ENCODE measurements at places on chromosomes 11 and 22.

- DNase-seq: no peak
Observed at GRCh38 chr22:49016909-49017481, 810.7 kb downstream of the BRD1 start.

- no peak for DNase-seq
Observed at GRCh38 chr22:44184006-44184405, 3.3 kb downstream of the PARVG start.

DNA sequence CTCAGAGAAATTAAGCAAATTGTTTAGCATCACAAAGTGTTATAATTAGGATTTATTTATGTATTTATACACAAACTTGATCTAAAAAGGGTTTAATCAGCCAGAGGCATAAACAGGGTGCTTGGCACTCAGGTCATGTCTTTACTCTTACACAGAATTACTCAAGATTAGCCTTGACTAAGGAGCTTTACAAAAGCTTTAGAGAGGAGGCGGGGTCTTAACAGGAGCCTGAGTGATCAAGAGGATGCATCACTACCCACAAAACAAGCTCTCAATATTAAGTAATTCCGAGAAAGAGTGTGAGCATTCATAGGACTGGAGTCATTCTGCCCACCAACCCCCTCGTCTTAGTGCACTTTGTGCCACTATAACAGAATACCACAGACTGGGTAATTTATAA is 103.0 kb downstream of the SPATA19 start:
- DNase-seq: no peak

- DNase-seq: no peak
Observed at GRCh38 chr22:37630839-37631435, 8.5 kb upstream of the SH3BP1 start.

GRCh38 chr11:73164803-73165540 is 22.9 kb upstream of the FCHSD2 start:
- DNase-seq: no peak

DNA sequence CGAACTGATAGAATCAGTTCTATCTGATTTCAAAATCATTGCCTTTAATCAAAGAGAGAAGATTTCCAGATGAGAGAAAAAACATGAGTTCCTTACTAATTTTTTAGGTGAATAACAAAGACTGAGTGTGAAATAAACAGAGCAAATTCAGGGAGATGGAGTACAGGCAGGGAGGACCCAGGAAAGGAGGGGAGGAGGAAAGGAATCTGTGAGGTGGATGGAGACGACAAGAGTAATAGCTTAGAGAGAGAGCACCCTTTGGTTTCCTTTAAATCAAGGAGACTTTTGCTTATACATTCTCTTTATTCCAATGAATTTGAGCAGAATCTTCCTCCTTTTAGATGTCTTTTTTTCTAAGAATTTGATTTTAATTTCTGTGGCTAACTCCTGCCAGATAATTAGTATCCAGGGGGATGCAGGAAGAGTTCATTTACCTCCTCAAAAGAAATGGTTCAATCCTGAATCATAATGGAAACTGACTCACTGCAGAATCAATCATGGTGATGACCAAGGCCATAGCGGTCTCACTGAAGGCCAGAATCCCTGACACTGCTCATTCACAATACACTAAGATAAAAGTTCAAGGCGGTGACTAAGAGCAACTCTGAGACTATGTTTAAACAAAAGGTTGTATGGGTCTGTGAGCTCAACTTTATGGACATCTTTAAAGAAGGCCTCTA is 234.0 kb upstream of the ZC3H12C start:
- no peak for DNase-seq

DNA sequence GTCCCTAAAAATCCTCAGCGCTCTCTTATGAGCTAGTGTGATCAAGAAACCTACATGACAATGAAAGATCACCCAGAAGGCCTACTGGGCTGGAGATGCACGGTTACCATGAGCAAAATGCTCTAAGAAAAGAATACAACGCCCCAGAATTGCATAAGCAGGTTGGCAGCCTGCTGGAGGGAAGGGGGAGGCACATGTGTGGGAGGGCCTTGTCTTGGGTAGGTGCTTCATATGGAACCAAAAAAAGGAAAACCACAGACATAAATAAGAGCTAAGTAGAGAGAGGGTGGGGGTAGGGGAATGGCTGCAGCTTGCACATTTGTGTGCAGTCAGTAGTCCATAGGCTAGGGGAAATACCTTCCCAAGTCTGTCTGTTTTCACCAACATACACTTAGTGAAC is 2.8 kb downstream of the SIAE start:
- peak; percentile 74 for DNase-seq

GRCh38 chr22:45204819-45205218 is 35.9 kb downstream of the KIAA0930 start:
- DNase-seq: no peak

GRCh38 chr11:130458410-130458729 is 9.9 kb downstream of the ADAMTS15 start:
- DNase-seq: no peak

- no peak for DNase-seq
Observed at GRCh38 chr22:36134182-36134581, 26.4 kb downstream of the APOL3 start.

- DNase-seq: no peak
Observed at GRCh38 chr11:130049328-130049771, 20.3 kb upstream of the APLP2 start.

- no peak for DNase-seq
Observed at GRCh38 chr11:66856496-66857233, at the start of gene LRFN4. LRFN4 (plus strand) TSS chr11:66857064; CDS start chr11:66857745, 681 bp downstream.

GRCh38 chr11:80061056-80061455 is 620.2 kb upstream of the TENM4 start:
- DNase-seq: no peak

GRCh38 chr22:30802202-30803166 is 107.8 kb downstream of the OSBP2 start:
- peak; percentile 86 for DNase-seq

- DNase-seq: no peak
Observed at GRCh38 chr11:70611821-70612220, 213.5 kb downstream of the CTTN start.

GRCh38 chr11:10293423-10294289 is at the start of gene SBF2:
SBF2 (minus strand) TSS chr11:10294219; CDS start chr11:10294069, 150 bp downstream.
- peak; percentile 83 for DNase-seq

DNA sequence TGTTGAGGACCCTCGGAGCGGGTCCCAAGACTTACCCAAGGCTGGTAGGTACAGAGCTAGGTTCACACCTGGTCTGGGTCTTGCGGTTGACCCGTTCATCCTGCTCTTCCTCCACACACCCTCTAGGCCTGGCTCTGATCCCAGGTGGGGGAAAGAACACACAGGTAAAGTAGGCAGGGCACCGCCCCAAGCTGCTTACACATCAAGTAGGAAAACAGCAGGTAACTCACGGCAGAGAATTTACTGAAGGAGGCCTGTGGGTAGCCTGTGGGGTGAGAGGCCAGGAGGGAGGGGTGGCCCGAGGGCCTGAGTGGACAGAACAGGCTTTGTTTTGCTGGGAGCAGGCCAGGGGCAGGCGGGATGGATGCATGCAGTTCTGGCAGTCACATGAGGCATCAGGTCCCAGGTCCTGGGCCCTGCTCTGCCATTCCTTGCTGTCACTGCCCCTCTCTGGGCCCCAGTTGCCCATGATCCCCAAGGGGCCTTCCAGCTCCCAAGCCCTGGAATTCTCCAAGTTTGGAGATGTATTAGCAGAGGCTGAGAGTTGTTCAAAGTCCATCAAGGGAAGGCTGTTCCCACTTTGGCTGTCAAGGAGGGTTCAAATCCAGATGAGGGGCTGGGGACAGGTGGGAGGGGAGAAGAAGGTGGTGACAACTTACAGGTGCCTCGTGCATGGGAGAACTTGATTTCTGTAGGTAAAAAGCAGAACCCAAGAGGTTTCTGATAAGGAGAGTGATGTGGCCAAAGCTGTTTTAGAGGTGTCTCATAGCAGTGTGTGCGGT is 5.7 kb downstream of the TSKU start:
- DNase-seq: no peak

GRCh38 chr11:26749927-26750326 is 28.1 kb upstream of the SLC5A12 start:
- DNase-seq: no peak

- no peak for DNase-seq
Observed at GRCh38 chr11:69807106-69807815, 12.0 kb downstream of the FGF3 start.

- DNase-seq: no peak
Observed at GRCh38 chr11:121443688-121444275, 8.3 kb upstream of the SORL1 start.

- DNase-seq: no peak
Observed at GRCh38 chr11:1009991-1010390, 26.5 kb downstream of the MUC6 start.

GRCh38 chr11:120457996-120458395 is 53.6 kb upstream of the GRIK4 start:
- DNase-seq: no peak

DNA sequence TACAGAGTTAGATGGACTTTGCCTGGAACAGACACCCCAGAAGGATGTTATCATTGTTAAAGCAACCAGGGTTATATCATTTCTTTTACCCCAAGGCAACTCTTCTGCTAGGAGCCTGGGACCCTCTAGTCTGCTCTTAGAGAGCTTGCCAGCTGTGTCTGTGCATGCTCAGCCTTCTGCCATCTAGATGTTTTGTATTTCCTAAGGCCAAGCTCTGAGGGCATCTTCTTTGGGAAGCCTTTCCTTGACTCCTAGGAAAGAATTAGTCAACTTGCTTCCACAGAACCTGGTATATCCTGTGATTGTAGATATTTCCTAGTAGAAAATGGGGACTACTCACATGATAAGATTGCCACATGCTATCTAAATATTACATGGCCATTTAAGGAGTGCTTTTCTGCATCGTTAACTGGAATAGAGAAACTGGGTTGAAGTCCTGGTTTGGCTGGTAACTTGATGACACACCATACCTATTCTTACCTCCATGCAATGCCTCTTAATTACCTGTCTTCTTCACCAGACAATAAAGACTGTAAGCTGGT is 87.6 kb downstream of the STIM1 start:
- DNase-seq: no peak

DNA sequence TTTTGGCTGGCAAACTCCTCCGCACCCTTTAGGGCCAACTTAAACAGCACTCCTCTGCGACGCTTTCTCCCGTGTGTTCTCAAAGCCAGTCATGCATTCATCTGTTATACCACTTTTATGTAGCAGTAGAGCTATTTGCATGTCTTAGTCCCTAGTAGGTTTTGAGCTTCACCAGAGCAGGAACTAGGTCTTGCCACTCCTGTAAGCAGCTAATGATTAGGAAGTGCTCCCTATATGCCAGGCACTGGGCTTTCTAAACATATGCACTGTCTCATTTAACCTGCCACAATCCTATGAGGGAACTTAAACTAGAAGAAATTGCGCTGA is 180.8 kb downstream of the DBX1 start:
- no peak for DNase-seq

GRCh38 chr11:129395432-129395831 is 19.8 kb downstream of the BARX2 start:
- DNase-seq: no peak

DNA sequence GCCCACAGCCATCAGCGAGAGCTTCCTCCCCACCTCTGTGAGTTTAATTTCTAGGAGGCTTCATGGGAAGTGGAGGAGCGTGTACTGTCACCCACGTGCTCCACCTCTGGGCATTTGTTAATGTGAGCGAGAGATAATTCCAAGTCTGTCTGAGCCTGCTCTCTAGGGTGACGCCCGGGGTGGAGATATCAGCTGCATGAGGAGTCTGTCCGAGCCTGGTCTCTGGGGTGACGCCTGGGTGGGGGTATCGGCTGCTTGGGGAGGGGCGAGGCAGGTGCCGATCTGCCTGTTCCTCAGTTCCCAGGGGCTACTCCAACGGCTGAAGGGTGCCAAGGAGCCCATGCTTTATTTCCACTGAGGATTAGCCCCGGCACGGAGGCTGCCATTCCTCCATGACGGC is 735.0 kb downstream of the BRD1 start:
- no peak for DNase-seq

GRCh38 chr11:6747097-6747668 is 24.6 kb downstream of the OR2AG2 start:
- DNase-seq: no peak

DNA sequence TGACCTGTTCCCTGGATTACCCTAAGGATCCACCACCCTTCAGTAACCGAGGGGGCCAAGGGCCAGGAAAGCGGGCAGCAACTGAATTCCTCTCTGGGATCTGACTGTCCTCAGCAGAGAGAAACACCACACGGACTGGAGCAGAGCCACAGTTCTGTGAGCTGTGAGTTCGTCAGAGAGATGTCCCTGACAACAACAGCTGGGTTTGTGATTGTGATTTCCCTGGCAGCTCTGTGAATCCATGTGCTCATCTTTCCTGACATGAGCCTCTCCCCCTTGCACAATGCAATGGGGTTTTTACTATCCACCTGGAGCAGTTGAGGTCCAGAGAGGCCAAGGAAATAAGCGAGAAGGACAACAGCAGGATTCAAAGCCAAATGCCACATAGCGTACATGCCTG is 69.4 kb upstream of the AMPD3 start:
- no peak for DNase-seq

- DNase-seq: no peak
Observed at GRCh38 chr11:111936040-111936540, 1.1 kb upstream of the DIXDC1 start.

- DNase-seq: no peak
Observed at GRCh38 chr11:17351172-17351509, 459 bp upstream of the NCR3LG1 start.

- DNase-seq: no peak
Observed at GRCh38 chr11:2160736-2161259, at the start of gene INS. INS (minus strand) TSS chr11:2161209; CDS start chr11:2160971, 238 bp downstream.

Data from activated naive CD4-positive, alpha-beta T cell treated with anti-CD3 and anti-CD28 coated beads, Interleukin-2, amount 10 ng/mL, durations not matched to agents 7 days and 5 days (primary cell).